ENCODE measurements at places on chromosomes 5 and 9. TPM values are rescaled to one million over a fixed set of nuclear protein-coding genes. Genes with fewer than 3 reads are reported as not detected.

Gene FUT7
- 43.8 TPM for polyA plus RNA-seq

Gene SLC24A2
- polyA plus RNA-seq = not detected

Gene HTR1A
- polyA plus RNA-seq = not detected

Gene GNA14
- polyA plus RNA-seq = not detected

Gene PCDHGA8
- not detected for polyA plus RNA-seq

Gene MGAT4B
- polyA plus RNA-seq = 24.3 TPM

All from CD4-positive, alpha-beta memory T cell (primary cell).